ENCODE measurements at places on chromosomes 13 and 19.

- DNase-seq: no peak
Measured at GRCh38 chr13:66926200-66926850, 303.8 kb downstream of the PCDH9 start.

- no peak for DNase-seq
Measured at GRCh38 chr13:97386801-97387484, 47.0 kb upstream of the RAP2A start.

DNA sequence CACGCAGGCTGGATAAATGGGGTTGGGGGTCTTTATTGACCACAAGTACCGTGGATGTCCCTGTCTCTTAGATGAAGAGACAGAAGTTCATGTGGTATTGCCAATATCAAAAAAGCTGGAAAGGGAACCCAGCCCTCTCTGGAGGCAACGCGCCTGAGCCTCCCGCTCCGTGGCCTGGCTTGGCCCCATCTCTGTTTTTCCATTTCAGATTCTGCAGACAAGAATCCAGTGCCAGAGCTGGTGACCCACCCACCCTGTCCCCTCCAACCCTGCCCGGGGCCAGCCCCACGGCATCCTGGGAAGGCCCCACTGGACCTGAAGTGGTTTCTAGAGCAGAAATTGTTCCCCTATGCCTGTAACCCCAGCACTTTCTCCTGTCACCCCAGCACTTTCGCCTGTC, 57.7 kb downstream of the PTPRS start:
- DNase-seq: no peak

DNA sequence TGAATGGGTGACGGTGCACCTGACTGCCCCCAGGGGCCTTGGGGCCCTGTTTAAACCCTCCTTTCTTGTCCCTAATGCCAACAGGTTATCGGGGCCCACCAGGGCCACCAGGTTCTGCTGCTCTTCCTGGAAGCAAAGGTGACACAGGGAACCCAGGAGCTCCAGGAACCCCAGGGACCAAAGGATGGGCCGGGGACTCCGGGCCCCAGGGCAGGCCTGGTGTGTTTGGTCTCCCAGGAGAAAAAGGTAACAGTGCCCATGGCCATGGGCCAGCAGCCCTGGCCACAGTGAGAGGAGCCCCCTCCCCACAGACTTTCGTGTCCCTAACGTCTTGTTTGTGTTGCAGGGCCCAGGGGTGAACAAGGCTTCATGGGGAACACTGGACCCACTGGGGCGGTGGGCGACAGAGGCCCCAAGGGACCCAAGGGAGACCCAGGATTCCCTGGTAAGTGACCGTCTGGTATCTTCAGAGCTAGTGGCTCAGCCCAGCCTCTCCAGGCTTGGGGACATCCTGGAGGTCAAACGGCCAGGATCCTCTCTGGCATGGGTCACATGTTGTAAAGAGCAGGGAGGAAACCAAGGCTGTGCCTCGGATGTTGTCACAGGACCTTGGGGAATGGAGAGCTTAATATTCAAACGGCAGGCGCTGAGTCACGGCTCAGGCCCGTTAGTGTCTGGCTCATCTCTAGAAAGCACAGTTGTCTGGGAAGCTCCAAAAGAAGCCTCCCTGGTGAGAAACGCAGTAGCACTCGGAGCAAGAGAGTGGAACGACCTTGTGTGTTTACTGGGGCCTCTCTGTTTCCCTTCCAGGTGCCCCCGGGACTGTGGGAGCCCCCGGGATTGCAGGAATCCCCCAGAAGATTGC, 58.3 kb downstream of the RAB20 start:
- no peak for DNase-seq

GRCh38 chr13:23644126-23644419, 73.9 kb downstream of the TNFRSF19 start:
- no peak for DNase-seq

- DNase-seq: no peak
Measured at GRCh38 chr19:44581288-44581687, 32.1 kb upstream of the IGSF23 start.

DNA sequence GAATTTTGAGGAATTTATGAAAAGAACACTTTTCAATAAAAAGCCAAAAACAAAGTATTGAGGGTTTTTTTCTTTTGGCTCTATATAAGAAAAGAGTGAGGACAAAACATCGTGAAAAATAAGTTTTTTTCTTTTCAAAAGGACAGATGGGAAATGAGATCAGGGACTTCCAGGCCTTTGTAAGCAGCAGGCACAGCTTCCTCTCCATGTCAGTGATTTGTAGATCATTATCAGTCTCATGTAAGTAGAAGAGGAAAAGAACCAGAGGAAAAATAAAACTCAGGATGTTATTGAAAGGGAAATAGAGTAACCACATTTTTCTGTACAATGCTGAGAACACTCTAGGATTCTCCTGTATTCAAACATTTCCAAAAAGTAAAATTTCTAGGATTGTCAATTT, 29.9 kb downstream of the DOCK9 start:
- DNase-seq: no peak

GRCh38 chr19:51364200-51365106, 1.7 kb downstream of the ETFB start:
- no peak for DNase-seq

DNA sequence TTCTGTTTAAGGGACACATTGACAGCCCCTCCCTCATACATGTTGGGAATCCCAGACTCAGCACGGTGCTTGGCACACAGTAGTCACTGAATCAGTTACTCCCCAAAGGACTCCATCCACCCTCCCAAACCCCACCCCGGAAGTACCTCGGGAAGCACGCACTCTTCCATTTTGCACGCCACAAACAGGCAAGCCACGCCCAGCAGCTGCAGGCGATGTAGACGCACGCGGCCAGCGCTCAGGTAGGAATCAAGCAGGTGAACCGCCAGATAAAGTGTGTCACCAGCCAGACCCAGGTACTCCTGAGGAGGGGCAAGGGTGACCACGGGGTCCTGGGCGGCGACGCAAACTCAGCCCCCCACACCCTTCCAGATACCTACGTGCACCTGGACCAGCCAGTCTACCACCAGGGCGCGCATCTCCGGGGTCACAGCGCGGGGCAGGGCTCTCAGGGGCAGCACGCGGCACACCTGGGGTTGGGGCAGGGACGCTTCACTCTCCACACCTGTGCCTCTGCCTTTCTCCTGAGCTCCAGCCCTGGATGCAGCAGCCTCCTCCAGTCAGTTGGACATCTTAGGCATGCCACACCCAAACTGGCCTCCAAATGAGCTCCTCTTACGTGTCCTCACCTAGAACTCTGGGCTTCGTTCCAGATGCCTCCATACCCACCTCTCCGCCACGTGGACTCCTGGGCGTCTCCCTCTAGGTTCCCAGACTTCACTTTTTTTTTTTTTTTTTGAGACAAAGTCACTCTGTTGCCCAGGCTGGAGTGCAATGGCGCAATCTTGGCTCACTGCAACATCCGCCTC, 1.9 kb downstream of the CCNP start:
- no peak for DNase-seq

DNA sequence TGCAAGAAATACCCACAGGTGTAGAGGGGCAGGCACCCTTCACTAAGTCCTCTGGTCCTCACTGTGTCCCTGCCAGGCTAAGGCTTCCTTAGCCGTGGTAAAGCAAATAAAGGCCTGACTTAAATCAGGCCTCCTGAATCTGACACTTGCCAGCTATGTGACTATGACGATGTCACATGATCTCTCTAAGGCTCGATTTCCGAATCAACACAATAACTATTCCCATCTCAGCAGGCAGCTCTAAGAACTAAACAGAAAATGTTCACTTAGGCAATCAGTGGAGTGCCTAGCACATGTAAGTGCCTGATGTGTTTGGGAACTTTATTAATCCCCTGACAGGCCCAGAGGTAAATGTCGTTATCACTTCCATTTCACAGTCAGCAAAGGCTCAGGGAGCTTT, 2.0 kb downstream of the ZNF550 start:
- DNase-seq: no peak

GRCh38 chr13:76225815-76226489, 589.8 kb downstream of the LMO7 start:
- no peak for DNase-seq

- no peak for DNase-seq
Measured at GRCh38 chr19:12834976-12835757, 788 bp upstream of the RTBDN start.

DNA sequence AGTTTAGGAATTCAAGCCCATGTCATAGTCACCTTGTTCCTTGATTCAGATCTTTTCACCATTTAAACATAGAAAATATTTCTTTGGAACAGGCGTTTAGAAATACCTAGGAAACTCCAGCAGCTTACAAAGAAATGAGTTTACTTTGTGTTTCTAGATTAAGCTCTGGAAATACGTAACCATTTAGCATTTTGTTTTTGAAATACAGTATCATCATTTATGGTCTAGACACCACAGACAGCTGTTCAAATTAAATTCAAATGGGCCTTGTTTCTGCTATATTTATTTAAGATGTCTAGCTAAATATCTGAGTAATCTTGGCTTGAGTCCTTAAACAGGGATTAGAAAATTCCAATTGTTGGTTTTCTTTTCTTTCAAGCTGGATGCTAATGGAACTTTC, 228.5 kb downstream of the NDFIP2 start:
- DNase-seq: no peak

GRCh38 chr13:36131222-36131930, at the start of gene DCLK1:
DCLK1 (minus strand) TSS chr13:36131382.
- no peak for DNase-seq

- DNase-seq: no peak
Measured at GRCh38 chr19:18424122-18424889, 5.1 kb downstream of the SSBP4 start.

DNA sequence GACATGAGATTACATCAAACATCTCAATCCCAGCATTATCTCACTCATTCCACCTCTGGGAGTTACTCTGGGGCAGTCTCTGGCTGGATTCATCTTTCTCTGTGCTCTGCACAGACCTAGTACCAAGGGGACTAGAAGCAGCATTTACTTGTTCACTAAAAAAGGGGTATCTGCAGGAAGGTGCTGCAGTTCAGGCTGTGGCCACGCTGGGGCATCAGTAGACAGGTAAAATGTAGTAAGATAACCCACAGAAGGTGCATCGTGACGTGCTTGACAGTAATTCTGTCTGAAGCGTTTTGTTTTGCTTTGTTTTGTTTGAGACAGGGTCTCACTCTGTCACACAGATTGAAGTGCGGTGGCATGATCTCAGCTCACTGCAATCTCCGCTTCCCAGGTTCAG, 29.3 kb downstream of the ZNF564 start:
- DNase-seq: no peak

DNA sequence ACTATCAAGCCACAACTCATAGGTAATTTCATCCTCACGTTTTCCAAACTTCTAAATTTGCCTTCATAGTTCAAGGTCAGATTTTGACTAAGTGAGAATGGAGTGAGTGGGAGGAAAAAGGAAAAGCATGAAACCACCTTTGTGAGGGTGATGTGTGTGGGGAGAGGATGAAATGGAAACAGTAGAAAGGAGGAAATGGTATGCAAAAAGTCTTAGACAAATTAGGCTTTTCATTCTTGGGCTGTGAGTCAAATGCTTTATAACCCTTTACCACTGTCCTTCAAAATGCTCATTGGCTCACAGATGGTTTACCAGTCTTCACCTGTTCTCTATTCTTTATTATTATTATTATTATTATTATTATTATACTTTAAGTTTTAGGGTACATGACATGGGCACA, 127.2 kb downstream of the RAP2A start:
- DNase-seq: no peak

- DNase-seq: no peak
Measured at GRCh38 chr19:49792829-49793560, 20.1 kb downstream of the FUZ start.

DNA sequence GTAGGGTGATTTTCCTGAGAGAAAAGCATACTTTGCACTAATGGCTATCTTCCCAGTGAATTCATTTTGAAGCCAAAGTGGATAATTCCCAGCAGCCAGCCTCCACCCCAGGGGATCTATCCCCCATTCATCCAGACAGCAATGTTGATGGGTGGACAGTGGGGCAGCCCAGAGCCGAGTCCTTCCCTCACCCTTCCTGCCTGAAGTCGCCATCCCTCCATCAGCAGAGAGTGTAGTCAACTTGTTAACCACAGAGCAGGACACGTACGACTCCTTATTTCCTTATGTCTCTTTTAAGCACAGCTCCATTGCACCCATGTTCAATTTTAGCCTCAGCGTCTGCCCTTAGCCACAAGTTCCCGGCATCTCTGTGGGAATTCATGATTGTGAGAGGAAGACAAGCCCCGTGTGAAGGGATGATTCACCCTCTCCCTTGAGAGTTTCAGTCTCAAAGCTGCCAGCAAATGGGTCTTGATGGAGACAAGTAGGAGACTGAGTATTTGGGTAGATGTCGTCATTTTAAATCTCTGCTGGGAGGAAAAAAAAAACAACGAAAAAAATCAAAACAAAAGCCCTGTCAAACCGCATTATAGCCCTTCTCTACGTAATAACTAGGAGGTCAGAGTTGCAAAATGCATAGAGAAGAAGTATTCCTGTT, 58.3 kb upstream of the MEDAG start:
- no peak for DNase-seq

- no peak for DNase-seq
Measured at GRCh38 chr19:42965176-42965575, 28.2 kb upstream of the PSG7 start.

DNA sequence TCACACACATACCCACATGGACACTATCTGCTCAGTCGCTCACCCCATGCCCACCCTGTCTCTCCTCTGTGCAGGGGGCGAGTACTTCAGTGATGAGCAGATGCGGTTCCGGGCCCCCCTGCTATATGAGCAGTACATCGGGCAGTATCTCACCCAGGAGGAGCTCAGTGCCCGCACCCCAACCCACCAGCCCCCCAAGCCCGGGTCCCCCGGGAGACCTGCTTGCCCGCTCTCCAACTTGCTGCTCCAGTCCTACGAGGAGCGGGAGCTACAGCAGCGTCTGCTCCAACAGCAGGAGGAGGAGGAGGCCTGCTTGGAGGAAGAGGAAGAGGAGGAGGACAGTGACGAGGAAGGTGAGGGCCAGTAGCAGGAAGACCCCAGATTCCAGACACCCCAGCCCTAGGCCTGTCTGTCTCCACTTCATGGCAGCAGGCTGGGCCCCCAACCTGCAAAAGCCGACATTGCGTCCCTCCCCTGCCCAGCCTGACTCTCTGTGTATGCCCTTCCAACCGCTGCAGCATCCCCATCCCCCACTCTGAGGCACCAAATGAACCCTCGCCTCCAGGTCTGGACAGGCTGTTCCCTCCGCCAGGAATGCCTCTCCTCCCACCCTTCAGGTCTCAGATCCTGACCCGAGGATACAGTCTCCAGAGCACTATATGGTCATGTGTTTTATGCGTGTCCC, 9.7 kb downstream of the CCDC97 start:
- DNase-seq: no peak

DNA sequence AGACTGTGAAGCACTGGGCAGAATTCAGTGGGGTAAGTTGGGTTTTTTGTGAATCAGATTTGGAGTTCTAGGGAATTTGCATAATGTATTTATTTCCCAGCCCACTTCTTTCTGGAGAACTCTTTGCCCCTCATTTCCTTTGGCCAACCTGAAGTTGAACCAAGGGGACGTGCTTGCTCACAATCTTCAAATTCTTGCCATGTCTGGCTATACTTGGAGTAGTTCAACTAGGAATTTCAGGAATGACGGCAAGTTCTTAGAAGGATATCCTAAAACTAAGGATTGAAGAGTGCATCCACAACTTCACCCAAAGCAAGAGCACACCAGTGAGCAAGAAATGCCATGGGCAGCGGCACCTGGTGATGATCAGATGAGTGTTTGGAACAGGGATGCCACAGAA, 88.5 kb downstream of the TEX26 start:
- DNase-seq: no peak

Measured in stimulated activated CD4-positive, alpha-beta T cell treated with anti-CD3 and anti-CD28 coated beads, TNF-alpha, amount 100 ng/mL, for 24 hours (primary cell).